ENCODE measurements at places on chromosomes 1 and 21.

DNA sequence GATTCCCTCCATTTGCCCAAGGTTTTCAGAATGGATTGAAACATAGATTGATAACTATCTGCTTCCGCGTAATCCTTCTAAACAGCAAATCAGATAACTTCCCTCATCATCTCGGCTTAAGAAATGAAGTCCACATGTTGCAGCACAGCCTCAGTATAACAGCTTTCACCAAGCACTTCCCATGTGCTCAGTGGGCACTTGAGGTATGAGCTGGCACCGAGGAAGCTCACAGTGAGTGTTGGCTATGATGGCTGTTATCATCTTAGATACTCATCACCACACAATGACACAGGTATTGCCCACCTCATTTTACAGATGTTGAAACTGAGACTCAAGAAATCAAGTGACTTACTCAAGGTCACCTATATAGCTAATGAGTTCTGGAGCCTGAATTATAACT, 43.2 kb downstream of the RCSD1 start:
- DNase-seq = no peak

GRCh38 chr1:60010690-60011089, 62.9 kb downstream of the C1orf87 start:
- DNase-seq = no peak

GRCh38 chr1:110211496-110212168, 1.5 kb downstream of the KCNC4 start:
- no peak for DNase-seq

DNA sequence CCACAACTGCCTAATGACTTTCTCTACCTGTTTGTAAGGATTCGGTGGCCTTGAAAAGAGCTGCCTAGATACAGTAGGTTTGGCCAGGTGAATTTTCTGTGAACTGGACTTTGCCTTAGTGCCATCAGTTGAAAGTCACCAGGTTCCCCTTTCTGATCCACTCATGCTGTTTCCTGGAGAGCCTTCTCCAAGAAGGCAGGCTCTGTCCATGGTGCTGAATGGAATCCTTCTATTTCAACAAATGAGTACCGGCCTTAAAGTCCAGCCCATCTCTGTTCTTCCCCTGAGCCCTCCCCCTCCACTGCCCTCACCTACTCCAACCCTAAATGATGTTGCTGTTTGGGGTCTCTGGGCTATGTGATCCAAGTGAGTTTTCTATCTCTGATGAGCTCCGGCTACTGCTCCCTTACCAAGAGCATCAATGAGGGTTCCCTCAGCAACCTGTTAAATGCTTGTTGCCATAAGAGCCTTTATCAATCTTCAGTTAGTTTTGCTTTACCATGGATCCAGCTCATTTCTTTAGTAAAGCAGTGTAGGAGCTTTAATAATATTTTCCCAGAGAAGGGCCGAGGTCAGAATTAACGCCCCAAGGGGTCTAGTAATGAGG, 500.4 kb downstream of the PTPRU start:
- DNase-seq = peak; percentile 43

- DNase-seq = no peak
These were observed 14.6 kb upstream of the FLG2 start for GRCh38 chr1:152374451-152374850.

Measured in iPS DF 6.9 (cell line).